Activated T-cell treated with anti-CD3 and anti-CD28 coated beads, Interleukin-2, amount 50 U/mL, for 72 hours (primary cell): ENCODE measurements at places on chromosomes 2 and 18. TPM values are rescaled to one million over a fixed set of nuclear protein-coding genes. Genes with fewer than 3 reads are reported as not detected.

The SELENOI gene
- total RNA-seq = 35.0 TPM

The ERMN gene
- total RNA-seq = 3.5 TPM

The CDKL4 gene
- 0.30 TPM for total RNA-seq

The WIPF1 gene
- 198 TPM for total RNA-seq

The CPO gene
- not detected for total RNA-seq

The GDF7 gene
- total RNA-seq = not detected

DNA sequence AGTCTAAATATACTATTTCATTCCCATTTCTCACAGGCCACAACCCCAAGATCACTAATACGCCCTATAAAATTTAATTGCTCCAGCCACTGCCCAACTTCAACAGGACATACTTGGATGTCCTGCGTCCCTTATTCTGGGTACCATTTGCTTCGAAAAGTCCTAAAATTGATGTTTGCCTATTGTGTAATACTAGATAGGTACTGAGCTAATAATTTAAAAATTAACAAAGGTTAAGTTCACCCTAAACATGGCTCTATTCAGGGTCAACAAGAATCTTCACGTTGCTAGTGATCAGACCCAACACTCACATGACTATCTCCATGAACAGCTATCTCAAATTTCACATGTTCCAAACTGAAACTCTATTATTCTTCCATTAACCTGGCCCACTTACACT, 296.4 kb upstream of the RND3 start:
- DNase-seq = no peak

DNA sequence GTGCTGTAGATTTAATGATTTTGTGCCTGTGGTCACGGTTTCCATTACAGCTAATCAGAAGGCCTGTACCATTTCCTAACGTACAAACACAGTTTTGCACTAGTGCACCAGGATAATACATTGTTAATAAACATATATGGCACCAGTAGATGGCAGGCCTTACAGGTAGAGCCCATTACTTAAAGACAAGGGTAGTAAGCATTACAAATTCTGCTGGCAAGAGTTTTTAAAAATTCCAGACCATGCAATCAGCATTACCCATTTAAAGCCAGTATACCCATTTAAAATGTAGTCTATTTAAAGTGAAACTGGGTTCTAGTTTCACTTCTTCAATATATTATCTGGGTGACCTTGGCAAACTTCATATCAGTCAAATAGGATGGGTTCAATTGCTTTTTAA, 224.2 kb downstream of the NUP35 start:
- no peak for DNase-seq

DNA sequence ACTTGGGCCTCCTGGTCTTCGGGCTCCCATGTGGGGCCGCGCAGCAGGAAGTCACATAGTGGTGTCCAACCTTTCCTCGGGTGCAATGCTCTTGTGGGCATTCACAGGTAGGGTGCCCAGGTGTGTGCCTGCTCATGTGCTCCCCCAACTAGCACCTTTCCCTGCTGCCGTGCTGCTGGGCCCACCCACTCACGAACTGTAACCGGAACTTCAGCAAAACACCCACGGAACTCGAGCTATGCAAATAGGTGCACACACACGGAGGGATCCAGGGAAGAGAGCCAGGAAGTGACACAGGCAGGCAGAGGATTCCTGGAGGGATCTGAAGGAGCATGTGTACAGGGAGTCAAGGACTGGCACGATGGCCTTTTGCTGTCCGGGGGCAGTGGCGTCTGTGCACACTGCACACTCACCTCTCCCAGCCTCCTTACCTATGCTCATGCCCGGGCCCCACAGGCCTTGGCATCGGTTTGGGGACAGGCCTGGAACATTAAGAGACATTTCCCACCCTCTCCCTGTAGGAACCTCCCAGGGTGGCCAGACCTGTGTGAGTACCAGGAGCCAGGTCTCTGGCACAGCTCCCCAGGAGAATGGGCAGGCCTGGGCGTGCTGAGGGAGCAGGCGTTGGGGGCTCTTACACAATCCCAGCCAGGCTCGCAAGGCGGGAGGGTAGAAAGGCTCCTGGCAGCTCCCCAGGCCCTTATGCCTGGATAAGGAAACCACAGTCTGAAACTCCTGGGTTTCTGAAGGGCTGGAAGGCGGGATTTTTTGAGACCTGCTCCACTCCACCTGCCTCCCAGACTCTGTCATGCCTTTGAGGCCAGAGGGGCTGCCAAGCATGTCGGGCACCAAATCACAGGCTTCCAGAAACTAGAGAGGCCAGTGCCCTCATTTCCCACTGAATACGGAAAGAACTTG, 6.6 kb upstream of the PTMA start:
- no peak for DNase-seq

DNA sequence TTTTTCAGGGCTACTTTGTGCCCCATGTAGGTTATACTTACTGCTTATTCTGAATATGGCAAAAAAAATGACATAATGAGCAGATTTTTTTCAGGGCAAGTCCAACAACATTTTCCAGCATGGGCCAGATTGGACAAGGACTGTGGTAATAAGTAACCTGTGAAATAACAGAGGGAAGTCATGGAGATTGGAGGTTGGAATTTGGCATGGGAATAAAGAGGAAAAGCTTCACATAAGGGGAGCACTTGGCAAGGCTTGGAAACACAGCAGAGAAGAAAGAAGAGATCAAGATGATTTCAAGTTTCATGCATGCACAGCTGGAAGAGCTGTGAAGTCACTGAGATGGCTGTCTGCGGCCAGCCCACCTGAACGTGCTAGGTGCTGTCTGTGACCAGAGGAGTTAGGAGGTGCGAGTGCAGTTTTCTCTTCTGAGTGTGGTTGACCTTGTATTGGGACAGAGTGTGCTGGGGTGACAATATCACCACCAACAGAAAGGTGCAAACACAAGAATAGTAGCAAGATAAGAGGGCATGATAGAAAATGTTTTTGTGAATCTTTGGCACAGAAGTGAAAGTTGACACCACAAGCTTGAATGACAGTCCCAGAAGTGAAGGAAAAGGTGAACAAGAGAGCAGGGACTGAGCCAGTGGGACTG, 71.1 kb upstream of the DSC1 start:
- DNase-seq = no peak

DNA sequence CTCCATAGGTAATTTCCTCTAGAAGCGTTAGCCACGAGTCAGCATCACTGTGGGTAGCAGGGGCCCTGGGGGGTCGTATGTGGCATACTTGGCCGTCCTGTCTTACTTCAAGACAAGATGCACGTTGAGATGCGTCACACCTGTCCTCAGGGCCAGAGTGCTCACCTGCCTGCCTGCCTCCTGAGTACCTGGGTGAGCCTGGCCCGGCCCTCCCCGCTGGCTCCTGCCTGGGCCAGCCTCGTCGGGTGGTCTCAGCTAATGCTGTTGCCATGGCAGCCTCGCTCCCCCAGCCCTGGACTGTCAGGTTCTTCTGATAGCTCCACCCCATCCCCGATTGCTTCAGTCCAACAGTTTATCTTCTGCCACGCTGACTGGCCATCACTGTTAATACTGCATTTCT, 232.4 kb downstream of the GBX2 start:
- no peak for DNase-seq

- no peak for DNase-seq
These were observed 260.0 kb downstream of the ATAD2B start for GRCh38 chr2:23666980-23667357.

DNA sequence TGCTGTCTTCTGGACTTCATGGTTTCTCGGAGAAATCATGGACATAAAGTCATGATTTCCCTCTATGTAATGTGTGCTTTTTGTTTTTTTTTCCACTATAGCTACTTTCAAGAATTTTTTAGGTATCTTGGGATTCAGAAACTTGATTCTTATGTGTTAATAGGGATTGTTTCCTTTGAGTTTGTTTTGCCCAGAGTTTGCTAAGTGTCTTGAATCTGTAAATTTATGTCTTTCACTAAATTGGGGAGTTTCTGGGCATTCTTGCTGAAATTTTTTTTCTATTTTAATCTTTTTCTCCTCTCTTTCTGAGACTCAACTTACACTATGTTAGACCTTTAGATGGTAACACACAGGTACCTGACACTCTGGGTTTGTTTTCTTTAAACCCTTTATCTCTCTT, 182.7 kb downstream of the LAMA1 start:
- no peak for DNase-seq

DNA sequence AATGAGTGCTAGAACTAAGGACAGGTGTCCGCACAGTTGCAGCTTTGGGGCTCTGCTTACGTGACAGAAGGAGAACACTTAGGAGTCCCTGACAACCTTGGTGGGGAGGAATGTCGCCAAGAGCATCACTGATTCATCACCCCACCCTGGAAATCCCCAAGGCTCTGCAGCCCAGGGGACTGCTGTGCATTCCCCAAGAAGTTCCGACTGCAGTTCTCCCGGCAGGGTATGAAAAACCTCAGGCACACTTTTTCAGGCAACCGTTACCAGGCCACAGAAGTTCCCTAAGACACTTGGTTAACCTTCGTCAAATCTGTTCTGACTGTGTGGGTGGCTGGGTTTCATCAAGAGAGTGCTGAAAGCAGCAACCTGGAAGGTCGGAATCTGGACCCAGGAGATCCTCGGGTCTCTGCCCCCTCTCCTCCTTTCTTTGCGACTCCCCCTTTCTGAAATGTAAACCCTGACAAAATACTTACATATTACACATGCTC, 192.1 kb upstream of the CXCR4 start:
- peak; percentile 50 for DNase-seq

DNA sequence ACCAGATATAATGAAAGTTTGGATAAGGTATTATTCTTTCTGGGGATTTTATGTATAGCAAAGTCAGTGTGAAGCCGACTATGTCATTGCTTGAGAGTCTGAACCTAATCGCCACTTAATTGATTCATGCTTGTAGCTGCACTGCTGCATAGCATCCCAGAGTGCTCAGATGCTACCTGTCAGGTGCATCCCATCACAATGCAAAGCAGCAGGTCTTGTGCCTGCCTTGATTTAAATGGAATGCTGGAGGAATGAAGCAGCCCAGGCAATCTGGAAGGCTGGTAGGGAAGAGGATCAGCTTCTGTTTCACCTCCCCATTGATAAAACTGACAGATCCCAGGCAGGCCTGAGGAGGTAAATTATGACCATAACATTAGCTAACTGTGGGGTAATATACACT, 40.4 kb upstream of the ATIC start:
- DNase-seq = no peak

DNA sequence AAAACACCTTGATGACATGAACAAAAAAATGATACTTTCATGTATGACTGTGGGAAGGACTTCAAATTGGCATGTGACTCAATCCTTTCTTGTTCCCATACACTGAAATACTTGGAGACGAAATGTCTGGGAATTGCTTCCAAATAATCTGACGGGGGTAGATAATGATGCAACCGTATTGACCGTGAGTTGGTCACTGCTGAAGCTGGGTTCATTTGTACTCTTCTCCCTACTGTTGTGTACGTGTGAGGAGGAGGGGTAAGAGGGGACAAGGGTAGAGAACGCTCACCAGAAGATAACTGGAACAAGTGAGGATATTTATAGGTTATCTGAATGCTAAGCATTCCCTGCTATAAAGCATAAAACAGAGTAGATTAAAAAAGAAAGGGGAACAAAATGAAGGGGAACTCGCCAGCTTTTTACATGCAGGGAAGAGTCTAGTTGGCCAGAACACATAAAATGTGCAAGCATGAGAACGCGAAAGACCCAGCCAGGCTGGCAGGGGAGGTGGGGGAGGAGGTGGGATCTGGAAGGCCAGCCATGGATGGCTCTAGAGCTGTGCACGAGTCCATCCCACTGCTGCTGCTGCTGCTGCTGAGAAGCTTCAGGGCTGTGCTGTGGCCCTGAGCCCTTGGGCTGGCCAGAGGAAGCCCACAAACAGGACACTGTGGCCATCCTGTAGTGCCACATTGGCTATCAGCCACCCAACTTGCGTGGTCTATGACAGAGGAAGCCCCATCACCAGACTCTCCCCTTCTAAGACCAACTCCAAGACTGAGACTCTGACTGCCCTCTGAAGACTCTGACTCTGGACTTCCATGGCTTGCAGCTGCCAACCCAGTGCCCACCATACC, 15.2 kb upstream of the CETN1 start:
- no peak for DNase-seq

DNA sequence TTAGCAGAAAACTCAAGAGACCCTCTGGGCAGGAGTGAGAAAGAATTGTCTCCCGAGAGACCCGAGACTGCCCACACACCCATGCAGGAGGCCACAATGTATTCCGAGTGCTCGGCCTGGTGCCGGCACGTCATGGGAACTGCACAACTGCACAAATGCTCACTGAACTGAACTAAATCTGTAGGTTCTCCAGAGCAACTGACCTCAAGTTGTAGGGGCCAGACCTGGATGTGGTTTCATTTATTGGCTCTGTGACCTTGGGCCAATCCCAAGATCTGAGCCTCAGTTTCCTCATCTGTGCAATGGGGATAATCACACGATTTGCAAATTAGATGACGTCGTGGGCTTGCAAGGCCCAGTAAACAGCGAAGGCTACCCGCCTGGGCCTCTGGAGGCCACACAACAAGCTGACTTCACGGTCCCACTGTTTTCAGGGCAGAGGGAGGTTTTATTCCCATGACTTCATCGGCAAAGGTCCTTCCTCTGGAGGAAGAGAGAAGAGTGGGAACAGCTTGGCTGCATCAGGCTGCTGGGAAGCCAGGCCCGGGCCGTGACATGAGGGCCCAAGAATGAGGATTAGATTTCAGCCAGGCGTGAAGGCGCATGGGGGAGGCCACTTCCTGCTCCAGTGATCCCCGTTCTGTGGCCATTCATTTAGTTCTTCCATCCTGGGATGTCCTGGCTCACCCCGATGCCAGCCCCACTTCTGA, 3.6 kb upstream of the ERFE start:
- DNase-seq = no peak

- no peak for DNase-seq
These were observed 63.9 kb downstream of the ICOS start for GRCh38 chr2:204000446-204000845.

GRCh38 chr2:240780023-240780700, 39.9 kb downstream of the KIF1A start:
- DNase-seq = no peak

GRCh38 chr2:176536439-176537133, 267.3 kb downstream of the MTX2 start:
- no peak for DNase-seq

- no peak for DNase-seq
These were observed 125.8 kb upstream of the CDH19 start for GRCh38 chr18:66729442-66730239.

DNA sequence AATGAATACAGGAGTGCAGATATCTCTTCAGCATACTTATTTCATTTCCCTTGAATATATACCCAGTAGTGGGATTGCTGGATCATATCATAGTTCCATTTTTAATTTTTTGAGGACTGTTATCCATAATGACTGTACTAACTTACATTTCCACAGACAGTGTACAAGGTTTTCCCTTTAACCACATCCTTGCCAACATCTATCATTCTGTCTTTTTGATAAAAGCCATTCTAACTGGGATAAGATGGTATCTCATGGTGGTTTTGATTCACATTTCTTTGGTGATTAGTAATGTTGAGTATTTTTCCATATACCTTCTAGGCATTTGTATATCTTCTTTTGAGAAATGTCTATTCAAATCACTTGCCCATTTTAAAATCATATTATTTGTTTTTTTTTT, 325.2 kb downstream of the CYP26B1 start:
- no peak for DNase-seq
